Naive thymus-derived CD8-positive, alpha-beta T cell (primary cell): ENCODE measurements at places on chromosomes 5 and 9.

GRCh38 chr5:57784121-57784520 lies 301.5 kb upstream of the ACTBL2 start:
- no peak for DNase-seq

- no peak for DNase-seq
Measured at GRCh38 chr9:29435368-29435767, 1862.1 kb upstream of the C9orf72 start.

- no peak for DNase-seq
Measured at GRCh38 chr5:111389390-111390082, 122.8 kb downstream of the STARD4 start.

DNA sequence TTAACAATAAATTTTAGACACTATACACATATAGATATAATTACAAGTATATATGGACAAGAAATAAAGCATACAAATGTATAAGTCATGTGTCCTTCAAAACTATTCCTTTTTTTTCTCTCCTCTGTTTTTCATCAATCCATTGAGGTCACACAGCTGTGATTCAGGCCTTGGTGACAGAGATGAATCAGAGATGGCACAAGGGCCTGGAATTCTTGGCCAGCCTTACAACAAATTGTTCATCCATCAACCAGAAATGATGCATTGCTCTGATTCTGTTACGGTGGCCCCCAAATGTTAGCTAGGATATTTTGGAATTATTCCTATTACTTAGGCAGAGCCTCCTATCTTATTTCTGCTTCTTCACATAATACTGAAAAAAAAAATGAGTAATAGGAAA lies 108.7 kb upstream of the MPDZ start:
- DNase-seq, result no peak

GRCh38 chr9:100554935-100555401 lies 22.9 kb upstream of the CAVIN4 start:
- no peak for DNase-seq

DNA sequence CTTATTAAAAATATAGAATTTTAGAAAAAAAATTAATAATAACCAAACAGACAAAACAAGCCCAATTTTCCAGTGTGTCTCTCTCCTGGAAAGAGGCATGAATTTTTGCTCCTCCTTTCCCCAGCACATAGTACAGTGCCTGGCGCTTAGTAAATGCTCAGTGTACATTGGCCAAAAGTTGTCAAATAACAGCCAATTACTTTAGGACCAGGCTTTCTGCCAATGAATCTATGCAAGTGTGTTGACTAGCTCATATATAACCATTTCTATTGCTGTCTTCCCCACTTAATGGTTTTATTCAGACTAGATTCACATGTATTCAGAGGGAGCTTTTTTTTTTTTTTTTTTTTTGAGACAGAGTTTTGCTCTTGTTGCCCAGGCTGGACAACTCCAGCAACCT lies 120.1 kb upstream of the CD180 start:
- DNase-seq, result no peak

DNA sequence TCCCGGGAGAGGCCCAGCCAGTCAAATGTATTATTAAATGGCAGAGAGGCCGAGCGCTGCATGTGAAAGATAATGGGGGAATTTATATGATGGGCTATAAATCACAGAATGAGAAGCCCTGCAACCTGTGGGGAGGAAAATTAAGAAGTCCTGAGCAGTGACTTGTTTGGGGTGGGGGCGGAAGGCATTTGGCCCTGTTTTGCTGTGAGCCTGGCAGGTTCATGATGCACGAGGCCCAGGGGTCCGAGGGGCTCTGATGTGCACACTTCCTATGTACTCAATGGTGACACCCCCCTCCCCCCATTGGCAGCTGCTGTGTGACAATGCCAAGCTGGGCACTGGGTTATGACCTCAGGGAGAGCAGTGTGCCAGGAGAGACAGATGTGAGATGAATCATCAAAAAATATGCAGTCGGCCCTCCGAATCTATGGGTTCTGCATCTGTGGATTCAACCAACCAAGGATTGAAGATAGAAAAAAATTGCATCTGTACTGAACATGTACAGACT lies 13.7 kb upstream of the DAB2IP start:
- DNase-seq, result no peak

GRCh38 chr5:173781432-173781815 lies 106.7 kb upstream of the CPEB4 start:
- DNase-seq, result no peak
